AG08395 (cell line): ENCODE measurements at places on chromosomes 16 and 17.

- no peak for DNase-seq
These were observed 13.6 kb downstream of the VASN start for GRCh38 chr16:4385066-4385788.

GRCh38 chr16:30669026-30669902 is 11.0 kb downstream of the FBRS start:
- no peak for DNase-seq

- DNase-seq, result peak; percentile 84
These were observed 225.6 kb downstream of the MSI2 start for GRCh38 chr17:57481910-57482391.

- no peak for DNase-seq
These were observed 55.7 kb downstream of the MARF1 start for GRCh38 chr16:15587152-15587825.

DNA sequence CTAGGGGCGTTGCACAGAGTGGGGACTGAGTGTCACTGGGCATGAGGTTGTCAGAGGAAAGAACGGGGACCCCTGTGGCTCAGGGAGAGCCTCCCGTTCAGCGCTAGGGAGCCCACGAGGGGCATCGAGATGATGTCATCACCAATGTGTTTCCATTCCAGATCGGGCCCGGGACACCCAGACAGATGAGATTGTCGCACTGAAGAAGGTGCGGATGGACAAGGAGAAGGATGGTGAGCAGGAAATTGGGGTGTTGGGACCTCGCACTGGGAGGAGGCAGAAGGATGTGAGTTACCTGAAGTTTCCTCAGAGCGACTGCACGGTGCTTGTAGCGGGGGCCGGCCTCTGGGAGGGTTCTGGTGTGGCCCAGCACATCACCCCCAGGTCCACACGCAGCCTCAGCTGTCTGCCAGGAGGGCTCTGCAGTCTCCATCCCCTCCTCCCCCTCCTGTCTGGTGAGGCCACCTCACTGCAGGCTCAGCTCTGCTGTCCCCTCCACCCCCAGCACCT is 4.0 kb downstream of the CDK10 start:
- no peak for DNase-seq

- DNase-seq, result no peak
These were observed 32.0 kb downstream of the CDH13 start for GRCh38 chr16:82658796-82659195.

DNA sequence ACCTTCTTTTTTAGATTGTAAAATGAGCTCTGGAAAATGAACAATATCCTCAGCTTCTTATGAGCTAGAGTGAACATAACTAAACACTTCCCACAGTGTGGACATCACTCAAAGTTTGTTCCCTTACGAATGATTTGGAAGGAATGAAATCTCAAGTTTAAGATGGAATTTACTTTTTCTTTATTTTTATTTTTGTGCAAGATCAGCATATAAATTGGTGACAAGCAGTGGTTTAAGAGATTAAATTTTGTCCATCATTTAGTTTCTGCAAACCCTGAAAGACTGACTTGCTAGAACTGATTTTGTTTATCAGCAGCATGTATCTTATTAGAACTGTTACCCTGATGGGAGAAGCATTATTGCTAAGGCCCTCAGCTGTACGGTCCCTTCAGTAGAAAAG is 420.1 kb downstream of the CDH8 start:
- no peak for DNase-seq

GRCh38 chr16:51312363-51313150 is 161.5 kb upstream of the SALL1 start:
- DNase-seq, result no peak

- DNase-seq, result no peak
These were observed 572.7 kb upstream of the CDH5 start for GRCh38 chr16:65793781-65794180.

- no peak for DNase-seq
These were observed 13.6 kb downstream of the CDC42EP4 start for GRCh38 chr17:73297934-73298861.

DNA sequence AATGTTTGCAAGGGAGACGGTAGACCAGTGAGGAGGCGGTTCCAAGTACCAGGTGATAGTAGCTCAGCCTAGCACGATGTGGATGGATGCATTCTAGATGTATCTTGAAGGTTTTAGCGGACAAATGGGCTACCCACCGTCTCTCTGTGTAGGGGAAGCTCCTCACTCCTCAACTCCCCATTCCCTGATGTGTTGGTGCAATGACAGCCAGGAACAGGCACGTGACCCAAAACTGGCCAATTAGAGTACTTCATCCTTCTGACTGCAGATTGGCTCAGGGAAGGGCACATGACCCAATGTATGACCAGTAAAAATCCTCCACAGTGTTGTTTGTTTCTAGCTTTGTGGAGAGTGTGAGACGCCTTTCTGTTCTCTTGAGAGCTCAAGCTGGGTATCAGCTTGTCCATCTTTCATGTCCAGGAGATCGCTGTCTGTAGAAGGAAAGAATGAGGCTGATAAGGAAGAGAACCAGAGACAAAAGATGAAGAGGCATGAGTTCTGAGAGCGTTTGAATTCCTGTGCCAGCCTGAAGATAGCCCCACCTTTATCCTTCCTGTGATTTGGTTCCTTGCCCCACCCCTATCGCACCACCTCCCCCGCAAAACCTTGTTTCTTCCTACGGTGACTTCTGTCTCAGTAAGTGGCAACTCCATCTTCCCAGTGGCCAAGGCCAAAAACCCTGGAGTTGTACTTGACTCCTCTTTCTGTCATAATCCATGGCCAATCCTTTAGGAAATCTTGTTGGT is 2.3 kb upstream of the BORCS6 start:
- peak; percentile 69 for DNase-seq

DNA sequence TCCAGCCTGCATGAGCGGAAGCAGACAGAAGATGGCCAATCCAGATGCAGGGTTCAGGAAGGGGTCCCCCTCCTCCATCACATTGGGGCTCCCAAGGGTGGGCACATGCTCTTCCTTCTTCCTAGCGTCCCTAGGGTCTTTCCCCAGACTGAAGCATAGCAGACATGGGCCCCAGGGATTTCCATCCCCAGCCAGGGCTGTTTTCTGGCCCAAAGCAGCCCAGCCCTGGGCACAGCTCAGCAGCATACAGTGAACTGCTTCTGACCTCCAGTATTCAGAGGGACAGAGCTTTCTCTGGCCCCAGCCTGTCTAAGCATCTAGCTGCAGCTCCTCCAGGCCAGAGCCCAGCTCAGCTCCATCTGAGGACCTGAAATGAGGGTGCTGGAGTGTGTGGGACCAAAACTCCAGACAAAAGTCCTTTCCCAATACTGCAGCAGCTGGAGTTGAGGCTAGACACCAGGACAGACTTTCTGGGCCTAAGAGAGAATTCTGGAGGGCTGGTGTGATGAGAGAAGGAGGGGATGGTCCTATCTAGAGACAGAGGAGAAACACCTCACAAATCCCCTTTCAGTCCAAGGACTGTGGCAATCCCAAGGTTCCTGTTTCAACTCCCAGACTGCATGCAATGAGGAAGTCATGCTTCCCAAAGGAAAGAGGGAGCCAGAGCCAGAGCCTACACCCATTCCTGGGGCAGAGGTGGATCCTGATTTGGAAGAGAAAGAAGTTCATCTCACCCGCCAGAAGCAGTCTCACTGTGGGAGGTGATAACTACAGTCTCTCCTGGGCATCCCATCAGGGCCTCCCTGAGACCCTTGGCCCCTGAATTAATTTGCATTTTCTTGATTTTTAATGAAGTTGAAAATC is 4.5 kb upstream of the FOXN1 start:
- DNase-seq, result no peak

GRCh38 chr17:61404913-61405685 is 5.5 kb downstream of the TBX2 start:
- DNase-seq, result no peak

DNA sequence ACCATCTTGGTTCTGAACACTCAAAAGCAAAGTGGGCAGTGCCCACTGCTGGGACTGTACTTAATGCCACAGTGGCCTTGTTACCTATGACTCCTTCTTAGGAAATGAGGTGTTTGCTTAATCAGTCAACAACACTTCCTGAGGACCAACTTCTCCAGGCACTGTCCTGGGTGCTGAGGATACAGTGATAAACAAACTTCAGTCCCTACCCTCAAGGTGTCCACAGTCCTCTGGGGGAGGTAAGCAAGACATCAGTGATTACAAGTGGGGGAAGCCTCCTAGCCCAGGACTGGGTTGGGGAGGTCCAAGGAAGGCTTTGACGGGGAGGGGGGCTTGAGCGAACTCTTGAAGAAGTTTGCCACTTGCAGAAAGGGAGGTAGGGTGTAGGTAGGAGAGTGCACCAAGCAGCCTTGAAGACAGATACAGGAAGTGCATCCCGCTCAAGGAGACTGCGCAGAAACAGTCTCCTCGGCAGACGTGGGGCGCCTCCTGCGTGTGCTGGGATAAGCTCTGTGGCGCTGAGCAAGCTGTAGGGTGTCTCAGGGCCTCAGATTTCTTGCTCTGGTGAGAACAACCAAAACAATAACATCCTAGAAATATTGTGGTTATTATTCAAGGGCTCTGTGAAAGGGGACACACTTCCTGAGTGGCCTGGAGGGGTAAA is 2.6 kb upstream of the ABCC3 start:
- DNase-seq, result no peak

- DNase-seq, result no peak
These were observed 447.3 kb downstream of the HS3ST3B1 start for GRCh38 chr17:14748036-14748710.

DNA sequence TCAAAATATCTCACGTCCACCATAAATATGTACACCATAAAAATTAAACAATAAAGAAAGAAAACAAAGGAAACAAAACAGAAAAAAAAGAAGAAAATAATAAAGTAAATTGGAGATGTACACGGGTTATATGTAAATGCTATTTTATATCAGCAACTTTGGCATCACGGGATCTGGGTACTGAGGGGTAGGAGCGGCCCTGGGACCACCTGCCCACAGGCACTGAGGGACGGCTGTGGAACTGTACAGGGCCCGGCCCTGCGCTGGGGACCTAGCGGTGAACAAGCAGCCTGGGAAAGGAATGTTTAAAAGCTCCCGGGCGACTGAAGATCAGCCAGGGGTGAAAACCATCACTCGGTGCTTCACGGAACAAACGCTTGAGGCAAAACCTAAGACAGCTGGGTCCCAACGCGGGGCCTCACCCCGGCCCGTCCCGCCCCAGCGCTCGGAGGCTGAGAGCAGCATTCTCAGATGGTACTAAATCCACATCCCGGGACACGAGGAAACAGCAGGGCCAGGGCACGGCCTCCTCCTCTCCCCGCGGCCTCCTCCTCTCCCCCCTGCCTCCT is 31.2 kb downstream of the NXN start:
- peak; percentile 40 for DNase-seq

- DNase-seq, result no peak
These were observed 25.6 kb downstream of the GINS2 start for GRCh38 chr16:85662976-85663830.

DNA sequence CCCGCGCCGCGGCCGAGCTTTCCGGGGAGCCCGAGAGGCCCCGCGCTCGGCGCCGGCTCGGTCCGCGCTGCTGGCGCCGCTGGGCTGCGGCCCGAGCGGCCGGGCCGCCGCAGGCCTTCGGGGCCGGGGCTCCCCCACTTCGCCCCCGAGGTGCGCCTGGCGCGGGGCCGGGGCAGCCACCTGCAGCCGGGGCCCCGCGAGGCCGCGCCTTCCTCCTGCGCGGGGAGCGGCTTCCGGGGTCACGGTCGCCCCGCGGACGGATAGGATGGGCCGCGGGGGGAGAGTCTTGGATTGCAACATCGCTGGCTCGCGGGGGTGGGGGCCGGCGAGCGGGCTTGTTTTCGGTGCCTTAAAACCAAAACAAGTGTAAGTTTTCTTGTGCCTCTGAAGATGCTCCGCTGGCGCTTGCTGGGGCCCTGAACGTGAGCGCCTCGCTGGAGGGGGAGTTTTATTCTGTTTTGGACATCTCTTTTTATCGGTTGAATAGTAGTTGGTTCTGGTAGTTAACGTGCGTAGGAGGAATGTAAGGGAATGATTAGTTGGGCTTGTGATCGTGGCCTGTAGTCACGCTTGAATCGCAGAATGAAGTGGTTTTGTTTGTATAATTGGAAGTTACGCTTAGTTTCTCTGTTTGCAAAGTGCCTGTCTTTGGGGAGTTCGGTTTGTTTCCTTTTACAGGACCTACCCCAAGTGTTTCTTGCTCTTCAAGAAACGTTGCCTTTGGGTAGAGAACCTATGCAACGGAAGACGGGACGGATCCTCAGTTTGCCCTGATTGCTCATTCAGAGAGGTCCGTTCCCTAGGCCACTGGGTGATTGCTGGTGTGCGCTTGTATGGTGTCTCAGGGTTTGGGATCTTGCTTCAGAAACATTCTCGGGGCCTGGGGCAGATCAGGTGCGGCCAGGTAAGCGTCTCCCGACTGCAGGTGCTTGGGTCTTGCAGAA is 724 bp downstream of the UBE2I start:
- peak; percentile 40 for DNase-seq

DNA sequence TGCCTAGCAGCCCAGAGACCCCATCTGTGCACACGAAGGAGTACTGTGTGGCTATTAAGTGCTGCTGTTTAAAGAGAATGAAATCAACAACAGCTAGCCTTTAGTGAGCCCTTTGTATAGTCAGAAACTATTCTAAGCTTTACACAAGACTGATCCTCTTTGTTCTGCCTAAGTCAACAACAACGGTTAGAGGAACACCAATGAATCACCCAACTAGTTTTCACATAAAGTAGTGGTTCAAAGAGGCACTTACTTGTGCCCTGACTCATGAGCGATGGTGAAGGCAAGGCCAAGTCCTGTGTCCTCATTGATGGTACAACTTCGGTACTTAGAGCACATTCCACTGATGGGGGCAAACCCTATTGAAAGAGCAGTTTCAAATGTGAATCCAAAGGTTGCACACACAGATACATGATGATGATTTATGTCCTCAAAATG is 75.8 kb downstream of the ADAMTS18 start:
- DNase-seq, result peak; percentile 5

GRCh38 chr17:79942591-79943346 is 92.9 kb downstream of the TBC1D16 start:
- DNase-seq, result no peak

- no peak for DNase-seq
These were observed 13.2 kb downstream of the LSM12 start for GRCh38 chr17:44053125-44053872.

DNA sequence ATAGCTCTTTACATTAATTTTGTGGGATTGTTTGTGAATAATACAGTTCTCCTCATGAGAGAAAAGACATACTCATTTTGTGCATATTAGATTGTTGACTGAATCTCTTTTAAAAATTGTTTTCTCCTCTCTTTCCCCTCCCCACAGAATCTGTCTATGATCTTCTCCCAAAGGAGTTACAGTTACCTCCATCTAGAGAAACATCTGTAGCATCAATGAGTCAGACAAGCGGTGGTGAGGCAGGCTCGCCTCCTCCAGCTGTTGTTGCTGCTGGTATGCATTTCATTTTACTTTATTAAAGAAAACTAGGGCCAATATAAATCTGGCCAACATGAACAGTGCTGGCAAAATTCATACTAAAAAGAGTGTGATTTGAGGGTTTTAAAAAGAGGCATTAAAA is 60.5 kb downstream of the NFAT5 start:
- DNase-seq, result peak; percentile 31

DNA sequence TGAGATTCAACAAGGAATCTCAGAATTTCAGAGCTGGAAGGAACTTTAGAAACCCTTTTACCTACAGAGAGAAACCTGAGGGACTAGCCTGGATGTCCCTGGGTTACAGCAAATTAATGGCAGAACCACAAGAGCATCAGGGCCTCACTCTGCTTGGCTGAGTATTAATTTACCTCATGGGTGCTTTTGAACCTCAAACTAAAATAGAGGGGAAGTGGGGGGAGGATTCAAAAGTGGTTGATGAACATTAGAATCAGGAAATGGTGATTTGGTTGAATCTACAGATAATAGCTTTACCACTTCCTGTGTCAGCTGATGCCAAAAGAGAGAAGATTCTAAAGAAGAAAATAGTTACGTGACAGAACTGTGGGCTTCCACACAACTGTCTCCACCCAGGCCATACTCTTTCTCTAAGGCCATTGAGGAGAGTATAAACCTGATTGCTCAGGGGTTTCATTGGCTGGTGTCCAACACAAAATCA is 11.3 kb upstream of the SKAP1 start:
- no peak for DNase-seq
